Large intestine (tissue), 12 donors: ENCODE measurements at places on chromosomes 4 and X. TPM values are rescaled to one million over a fixed set of nuclear protein-coding genes. Genes with fewer than 3 reads are reported as not detected.

- no peak for DNase-seq
Measured at GRCh38 chr4:476501-476900, 22.5 kb downstream of the ZNF721 start.

GRCh38 chr4:168440442-168441264 lies 39.6 kb downstream of the DDX60L start:
- DNase-seq, result peak; percentile 64

GRCh38 chrX:79161655-79162054 lies 17.2 kb downstream of the GPR174 start:
- DNase-seq, result peak; percentile 3

- no peak for DNase-seq
Measured at GRCh38 chr4:54781756-54782155, 124.0 kb downstream of the KIT start.

Gene CDKN2AIP
- 32.1 TPM for polyA plus RNA-seq

Gene NKX3-2
- polyA plus RNA-seq, result 1.7 TPM

Gene SCRG1
- 1.0 TPM for polyA plus RNA-seq
